ENCODE measurements at places on chromosomes 2 and 18. TPM values are rescaled to one million over a fixed set of nuclear protein-coding genes. Genes with fewer than 3 reads are reported as not detected.
A peak's percentile ranks its signal among the peaks of the same experiment; 100 is the strongest.

GRCh38 chr2:234025891-234026401, 24.6 kb upstream of the SPP2 start:
- no peak for DNase-seq

- no peak for DNase-seq
These were observed 409.2 kb upstream of the NRP2 start for GRCh38 chr2:205273148-205273547.

DNA sequence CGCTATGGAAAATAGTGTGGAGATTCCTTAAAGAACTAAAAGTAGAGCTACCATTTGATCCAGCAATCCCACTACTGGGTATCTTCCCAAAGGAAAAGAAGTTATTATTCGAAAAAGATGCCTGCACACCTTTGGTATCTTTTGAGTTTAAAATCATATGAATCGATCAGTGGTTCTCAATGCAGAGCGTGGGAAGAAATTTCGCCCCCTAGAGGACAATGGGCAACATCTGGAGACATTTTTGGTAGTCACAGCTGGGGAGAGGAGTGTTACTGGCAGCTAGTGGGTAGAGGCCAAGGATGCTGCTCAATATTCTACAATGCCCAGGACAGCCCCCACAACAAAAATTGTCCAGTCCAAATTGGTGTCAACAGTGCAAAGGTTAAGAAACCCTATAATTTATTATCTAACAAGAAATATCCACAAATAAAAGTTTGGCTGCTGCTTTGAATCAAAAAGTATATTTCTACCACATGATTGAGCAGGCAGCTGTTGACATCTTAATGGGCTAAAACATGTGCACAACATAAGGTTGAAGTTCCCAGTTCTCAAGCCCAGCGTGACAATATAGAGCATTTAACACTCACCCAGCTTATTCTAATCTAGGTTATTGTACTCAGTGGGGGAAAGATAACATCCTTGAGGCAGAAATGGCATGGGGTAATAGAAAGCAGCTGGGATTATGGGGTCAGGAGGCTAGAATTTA, 425.7 kb downstream of the LRATD1 start:
- no peak for DNase-seq

DNA sequence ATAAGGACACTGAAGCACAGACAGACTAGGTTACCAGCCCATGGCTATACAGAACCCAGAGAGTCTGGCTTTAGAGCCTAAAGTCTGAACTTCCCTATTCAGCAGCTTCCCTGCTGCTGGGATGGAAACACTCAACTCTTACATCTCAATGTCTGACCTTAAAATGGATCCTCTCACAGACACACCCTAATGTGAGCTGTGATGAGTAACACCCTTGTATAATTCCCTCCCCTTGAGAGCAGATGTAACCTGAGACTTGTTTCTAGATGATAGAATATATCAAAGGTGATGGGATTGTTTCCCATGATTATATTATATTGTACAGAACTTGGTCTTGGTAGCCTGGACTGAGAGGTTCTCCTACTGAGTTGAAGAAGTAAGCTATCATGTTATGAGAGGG, 577.1 kb upstream of the KLHL29 start:
- DNase-seq = no peak

- DNase-seq = no peak
These were observed 68.8 kb upstream of the TMEM87B start for GRCh38 chr2:111986116-111986900.

DNA sequence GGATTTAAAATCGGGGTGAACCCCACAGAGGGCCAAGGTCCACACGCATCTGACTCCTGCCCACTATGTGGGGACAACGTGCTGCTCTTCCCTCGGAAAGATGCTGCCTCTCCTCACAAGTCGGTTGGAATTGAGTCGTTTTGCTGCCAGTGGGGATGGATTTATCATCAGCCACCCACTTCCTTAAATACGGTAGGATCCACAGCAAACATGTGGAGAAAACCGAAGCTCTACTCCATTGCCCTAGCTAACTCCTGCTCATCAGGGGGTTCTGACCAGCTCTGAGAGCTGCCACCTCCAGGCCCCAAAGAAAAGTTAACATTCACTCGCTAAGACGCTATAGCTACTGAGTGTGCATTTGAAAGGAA, 80.9 kb downstream of the CHRNA1 start:
- DNase-seq = peak; percentile 46

DNA sequence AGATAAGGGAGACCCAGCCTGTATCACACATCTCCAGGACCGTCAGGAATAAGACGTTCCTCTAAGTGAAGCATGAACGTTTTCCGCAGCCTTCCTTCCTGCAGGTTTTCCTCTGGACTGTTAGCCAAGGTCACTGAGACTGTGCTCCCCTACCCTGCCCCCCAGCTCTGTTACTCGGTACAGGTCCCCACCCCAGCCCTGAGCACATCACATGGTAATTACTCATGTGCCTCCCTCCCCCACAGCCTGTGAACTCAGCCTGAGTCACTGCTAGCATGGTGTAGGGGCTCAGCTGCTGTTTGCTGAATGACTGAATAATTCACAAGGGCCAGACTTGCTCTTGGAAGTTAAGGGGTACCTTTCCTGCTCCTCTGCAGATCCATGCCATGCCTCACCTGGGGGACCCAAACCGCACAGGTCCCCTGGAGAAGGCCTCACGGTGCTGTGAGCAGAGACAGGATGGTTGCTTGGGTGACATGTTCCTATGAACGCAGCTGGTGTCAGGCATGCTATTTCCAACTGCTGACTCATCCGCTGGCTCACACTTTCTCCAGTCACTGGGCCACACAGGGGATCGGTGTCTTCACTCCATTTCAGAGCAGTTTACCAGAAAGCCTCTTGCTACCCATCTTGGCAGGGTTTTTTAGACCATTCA, 88.2 kb downstream of the PLB1 start:
- peak; percentile 52 for DNase-seq

DNA sequence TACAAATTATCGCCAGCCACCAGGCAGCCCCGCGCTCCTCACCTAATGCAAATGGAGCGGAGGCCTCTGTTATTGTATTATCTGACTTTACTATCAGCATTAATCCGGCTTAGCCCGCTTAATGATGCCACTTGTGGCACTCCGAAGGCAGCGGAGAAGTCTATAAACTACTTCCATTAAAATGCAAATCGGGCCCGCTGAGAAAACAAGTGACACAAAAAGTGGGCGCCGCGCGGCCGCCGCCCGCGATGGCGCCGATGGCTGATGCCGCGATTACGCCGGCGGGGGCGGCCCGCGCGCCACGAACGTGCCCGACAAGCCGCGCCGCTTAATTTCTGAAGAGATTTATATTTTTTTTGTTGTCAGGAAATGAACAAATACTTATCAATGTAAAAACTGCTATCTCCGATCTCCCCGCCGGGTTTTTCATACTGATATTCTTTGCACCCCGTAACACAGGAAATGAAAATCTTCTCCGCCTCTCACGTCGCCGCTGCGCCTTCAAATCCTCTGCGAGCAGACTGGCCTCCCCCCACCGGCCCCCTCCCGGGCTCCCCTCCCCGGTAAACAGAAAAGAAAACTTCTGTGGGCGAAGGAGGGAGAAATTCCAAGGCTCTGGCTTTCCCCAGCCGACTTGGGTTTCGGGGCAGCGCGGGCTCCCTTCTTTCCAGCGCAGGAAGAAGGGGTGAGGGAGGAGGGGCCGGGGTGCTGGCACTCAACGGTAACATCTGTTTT, 221.8 kb downstream of the INSIG2 start:
- DNase-seq = peak; percentile 62

- no peak for DNase-seq
These were observed 77.5 kb downstream of the GFPT1 start for GRCh38 chr2:69309351-69310110.

- DNase-seq = no peak
These were observed 47.4 kb upstream of the KDM3A start for GRCh38 chr2:86393521-86394491.

Gene LYPD6B
- total RNA-seq = 4.5 TPM

Gene ACKR3
- total RNA-seq = 20.0 TPM

Gene IL1R2
- not detected for total RNA-seq

Gene DLX1
- total RNA-seq = 21.6 TPM
